ENCODE measurements at places on chromosomes 13 and 19.

DNA sequence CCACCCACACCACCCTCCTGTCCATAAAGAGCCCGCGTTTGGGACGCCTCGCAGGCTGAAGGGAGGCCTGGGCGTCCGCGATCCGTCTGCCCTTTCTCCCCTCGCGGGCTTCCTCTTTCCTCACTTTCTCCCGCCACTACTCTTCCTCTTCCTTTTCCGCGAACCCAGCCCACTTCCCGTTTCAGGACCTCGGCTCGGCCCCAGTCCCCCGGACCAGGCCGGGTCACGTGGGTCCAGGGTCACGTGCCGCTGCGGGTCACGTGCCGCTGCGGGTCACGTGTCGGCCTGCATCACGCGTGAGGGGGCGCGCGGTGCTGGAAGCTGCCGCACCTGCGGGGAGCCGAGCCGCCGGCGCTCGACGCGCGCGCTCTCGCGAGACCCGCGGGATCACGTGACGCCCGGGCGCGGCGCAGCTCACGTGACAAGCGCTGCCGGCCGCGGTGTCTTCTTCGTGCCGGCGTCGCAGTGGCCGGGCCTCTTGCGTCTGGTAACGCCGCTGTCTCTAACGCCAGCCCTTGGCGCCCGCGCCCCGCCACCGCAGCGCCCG is at the start of gene LAMP1:
Gene LAMP1 (plus strand): TSS at position 417 of the 547 bp plus-strand sequence. CDS start 196 bp downstream, outside the sequence.
- DNase-seq = peak; percentile 96

DNA sequence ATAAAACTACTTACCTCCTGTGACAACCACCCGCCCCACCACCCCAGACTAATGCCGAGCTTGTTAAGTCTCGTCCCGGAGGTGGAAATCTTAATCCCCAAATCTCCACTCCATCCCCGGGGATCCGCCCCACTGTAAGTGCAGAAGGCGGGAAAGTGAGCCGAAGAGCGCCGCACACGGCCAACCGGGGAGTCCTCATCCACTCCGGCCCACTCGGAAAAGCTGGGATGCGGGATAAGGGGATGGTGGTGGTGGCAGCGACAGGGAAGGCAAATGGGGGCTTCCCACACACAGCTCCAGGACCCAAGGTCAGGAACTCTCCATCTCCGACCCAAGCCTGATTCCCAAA is 621 bp downstream of the FBL start:
- DNase-seq = no peak

GRCh38 chr19:46410205-46411087 is 2.9 kb downstream of the CCDC8 start:
- DNase-seq = no peak

- DNase-seq = peak; percentile 6
Observed at GRCh38 chr13:71879129-71879535, 12.1 kb upstream of the DACH1 start.

DNA sequence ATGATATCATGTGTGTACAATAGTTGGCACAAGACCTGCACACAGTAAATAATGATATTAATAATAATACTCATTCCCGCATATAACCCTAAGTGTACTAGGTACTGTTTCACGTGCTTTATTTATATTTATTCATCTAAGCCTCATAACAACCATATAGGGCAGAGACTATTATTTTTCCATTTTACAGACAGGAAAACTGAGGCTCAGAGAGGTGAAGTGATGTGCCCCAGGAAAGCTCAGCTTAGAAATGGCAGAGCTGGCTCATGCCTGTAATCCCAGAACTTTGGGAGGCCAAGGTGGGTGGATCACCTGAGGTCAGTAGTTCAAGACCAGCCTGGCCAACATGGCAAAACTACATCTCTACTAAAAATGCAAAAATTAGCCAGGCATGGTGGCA is 13.6 kb downstream of the ACP7 start:
- no peak for DNase-seq

- no peak for DNase-seq
Observed at GRCh38 chr13:18959996-18960395, 221.6 kb downstream of the TUBA3C start.

DNA sequence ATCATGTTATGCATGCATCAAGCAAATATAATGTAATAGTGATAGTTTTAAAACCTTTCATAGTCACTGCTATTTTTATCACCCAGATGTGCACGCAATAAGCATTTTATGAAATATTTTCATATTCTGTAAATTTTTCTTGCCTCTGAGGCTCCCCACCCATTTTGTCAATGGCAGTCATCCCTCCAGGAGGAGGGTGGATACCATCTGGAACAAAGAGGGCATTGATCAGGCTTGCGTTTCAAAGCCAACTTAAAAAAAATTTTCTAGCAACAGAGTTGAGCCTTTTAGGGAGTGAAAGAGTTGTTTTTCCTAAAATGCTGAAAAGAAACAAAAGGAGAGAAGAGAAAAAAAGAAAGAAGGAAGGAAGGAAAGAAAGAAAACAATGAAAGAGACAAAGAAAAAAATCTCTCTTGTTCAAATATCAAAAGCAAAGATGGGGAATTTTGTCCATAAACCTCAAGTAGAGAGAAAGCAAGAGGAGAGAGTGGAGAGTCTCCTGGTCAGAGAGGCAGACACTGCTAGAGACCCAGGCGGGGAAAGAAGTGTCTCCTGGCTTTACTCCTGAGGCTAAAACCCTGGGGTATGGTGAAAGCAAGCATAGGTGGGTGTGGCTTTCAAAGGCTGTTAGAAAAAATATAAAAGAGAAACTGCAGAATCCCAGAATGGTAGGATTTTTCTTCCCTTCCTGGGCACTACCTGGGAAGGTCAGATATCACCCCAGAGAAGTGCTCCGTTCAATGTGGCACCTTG is 63.6 kb upstream of the KLF12 start:
- DNase-seq = no peak

DNA sequence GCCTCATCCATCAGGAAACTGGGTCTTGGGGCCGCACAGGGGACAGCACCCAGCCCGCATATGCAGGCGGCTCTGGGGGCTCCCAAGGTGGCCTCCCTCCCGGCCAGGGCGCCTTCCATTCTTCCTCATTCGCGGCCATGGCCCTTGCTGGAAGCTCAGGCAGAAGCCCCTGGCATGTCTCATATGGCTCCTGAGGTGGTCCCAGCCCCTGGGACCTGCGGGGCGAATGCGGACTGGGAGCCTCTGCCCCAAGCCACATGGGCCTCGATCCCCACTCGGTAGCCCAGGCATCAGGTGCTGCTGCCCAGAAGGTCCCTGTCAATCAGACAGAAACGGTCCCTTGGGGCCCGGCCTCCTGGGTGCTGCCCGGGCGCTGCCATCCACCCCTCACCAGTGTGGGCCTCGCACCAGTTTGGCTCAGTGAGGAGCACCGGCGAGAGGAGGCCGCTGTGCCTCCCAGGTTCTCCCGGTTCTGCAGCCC is 301.6 kb downstream of the TEX29 start:
- no peak for DNase-seq

DNA sequence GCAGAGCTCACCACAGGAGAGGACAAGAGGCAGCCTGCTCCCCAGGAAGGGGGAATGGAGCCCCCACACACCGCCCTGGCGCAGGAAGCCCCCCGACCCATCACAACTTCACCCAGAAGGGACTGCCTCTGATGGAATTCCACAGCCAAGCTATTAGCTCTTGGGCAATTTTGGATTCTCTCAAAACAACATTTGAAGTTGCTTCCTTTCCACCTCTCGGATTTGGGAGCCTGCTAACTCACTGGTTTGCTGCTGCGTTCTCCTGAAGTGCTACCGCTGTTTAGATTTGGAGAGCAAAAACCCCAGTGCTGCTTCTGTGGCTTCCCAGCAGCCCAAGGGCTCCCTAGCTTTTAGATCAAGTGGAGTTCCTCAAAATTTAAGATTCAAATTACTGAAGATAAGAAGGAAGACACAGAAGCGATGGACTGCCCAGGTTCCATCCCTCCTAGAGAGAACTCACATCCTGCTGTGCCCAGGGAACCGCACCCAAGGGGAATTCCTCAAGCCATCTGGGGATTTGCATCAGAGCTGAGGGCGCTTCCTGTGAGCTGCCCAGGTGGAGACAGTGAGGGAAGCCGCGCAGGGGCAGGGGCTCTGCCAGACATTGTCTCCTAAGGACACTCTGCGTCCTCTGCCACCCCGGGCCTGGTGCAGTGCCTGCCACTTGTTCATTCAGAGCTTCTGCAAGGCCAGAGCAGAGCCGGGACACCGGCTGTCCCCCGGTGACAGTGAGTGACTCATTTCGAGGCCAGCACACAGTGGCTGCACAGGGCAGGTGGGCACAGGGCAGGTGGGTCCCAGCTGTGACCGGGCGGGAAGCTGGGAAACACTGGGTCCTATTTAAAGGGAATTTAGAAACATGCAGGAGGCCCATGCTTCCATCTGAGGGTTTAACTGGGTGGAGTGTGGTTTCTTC is 45.5 kb downstream of the COL4A1 start:
- no peak for DNase-seq

- DNase-seq = no peak
Observed at GRCh38 chr13:99221567-99222239, 21.0 kb downstream of the UBAC2 start.

DNA sequence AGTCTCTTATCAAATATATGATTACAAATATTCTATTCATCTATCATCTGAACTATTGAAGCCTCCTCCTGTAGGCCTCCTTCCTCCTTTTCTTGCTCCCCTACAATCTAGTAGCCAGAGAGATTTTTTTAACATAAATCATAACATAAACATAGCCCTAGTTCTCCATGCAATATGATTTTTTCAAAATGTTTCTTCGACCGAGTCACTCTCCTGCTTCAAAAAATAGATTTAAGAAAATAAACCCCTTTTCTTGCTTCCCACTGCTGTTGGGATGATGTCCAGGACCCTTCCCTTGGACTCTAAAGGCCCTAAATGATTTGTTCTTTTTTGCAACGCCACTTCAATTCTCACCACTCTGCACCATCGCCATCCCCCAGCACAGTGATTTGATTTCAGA is 319.7 kb upstream of the TSHZ3 start:
- no peak for DNase-seq

DNA sequence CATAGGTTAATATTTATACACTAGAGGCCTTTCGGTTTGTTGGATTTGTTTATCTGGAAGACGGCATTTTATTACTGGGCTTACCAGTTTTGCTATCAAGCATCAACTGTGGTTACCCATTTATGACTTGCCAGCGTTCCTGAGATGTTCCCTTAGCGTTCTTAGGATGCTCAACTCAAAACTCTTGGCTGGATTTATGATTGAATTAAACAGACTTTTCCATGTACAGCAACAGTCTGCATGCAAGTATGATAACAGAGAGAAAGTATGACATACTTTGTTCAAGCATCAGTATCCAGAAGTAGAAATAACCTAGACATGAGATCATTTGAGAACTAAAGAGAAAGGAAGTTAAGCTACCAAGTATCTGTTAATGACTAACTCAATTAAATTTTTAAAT is 29.9 kb upstream of the RNF113B start:
- no peak for DNase-seq

GRCh38 chr19:55005684-55006488 is 32.2 kb downstream of the GP6 start:
- peak; percentile 94 for DNase-seq

DNA sequence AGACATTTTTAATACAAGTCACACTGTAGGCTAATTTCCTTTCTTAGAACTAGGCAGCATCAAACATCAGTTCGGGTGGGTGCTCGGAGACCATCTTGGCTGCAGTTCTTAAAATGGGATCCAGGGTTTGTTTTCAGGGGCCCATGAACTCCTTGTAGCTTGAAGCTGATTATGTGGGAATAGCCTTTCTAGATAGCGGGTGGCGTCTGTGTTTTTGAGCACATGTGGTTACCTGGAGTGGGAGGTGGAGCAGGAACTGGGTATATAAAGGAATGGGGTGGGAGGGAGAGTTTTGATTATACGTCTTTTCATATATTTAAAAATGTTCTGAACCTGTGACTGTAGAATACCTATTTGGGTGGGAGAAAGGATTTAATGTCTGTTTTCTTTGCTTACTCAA is 12.9 kb downstream of the CLPTM1 start:
- DNase-seq = no peak

DNA sequence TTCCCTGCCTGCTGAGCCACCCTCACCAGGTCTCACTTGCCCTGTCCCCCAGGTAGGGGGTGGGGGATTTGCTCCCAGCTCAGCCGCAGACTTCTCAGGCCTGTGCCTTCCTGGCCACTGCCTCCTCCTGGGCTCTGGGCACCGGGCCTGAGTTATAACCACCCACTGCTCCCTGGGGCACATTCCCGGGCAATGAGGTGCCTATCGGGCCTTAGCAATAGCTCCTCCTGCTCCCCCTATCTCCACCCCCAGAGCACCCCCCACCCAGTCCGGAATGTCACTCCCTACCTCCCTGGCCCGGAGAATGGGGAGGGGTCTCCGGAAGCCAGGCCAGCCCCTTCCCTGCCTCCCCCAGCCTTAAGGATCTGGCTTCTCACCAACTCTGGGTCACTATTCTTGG is at the start of gene KLK5:
Gene KLK5 (minus strand): TSS at position 129 of the 400 bp plus-strand sequence. CDS start 381 bp downstream, outside the sequence.
- no peak for DNase-seq

- no peak for DNase-seq
Observed at GRCh38 chr13:36789061-36789460, 30.0 kb upstream of the RFXAP start.
